Renal pelvis (tissue), 12 donors: ENCODE measurements at places on chromosomes 7 and 10.

GRCh38 chr10:21398563-21399231, 126.8 kb downstream of the SKIDA1 start:
- DNase-seq: no peak

DNA sequence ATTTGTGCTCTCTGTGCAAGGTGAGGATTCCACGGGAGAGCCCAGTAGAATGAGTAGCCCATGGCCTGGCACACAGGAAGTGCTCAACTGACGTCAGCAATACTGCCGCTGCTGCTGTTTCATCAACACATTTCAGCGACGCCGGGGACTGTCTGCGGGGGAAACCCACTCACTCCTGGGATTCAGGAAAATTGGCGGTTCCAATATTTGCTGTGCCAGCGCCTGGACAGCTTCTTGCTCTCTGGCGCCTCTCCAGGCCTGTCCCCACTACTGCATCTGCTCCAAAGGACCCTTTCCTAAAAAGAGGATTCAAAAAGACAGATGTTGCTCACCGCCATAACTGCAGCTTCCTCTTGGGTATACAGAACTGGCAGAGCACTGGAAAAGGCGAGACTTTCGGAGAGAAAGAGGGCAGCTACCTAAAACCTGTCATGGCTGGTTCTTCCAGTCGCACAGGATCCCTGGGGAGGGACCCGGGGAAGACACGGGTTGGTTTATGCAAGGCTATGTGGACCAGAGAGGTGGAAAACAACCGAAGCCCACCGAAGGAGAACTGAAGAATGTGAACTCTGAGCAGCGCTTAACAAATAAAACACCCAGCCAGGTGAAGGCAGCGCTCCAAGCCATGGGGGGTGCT, 39.7 kb upstream of the ENO4 start:
- no peak for DNase-seq

DNA sequence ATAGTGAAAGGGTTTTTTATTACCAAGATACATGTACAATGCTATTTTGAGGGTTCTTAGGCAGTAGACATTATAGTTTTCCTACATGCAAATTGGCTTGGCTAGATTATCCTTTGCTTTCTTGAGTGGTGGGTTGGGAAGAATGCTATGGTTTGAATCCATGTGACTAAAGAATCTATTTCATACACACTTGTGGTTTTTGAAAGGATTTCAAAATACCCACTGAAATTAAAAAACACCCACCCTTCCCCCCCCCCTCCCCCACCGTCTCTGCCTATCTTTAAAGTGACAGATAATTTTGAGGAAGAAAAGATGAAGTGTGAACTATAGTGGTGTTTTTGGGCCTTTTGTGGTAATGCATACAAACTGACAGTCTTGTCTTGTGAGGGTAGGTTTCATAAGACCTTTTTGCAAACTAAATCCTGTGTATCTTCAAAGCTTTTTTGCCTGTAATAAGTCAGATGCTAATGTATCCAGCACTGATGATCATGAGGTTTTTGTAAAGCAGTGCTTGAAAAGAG, 90.9 kb downstream of the TPST1 start:
- DNase-seq: no peak

- no peak for DNase-seq
Measured at GRCh38 chr7:36264123-36264801, 111.2 kb downstream of the EEPD1 start.

- no peak for DNase-seq
Measured at GRCh38 chr10:44394696-44395381, 9.9 kb upstream of the CXCL12 start.

DNA sequence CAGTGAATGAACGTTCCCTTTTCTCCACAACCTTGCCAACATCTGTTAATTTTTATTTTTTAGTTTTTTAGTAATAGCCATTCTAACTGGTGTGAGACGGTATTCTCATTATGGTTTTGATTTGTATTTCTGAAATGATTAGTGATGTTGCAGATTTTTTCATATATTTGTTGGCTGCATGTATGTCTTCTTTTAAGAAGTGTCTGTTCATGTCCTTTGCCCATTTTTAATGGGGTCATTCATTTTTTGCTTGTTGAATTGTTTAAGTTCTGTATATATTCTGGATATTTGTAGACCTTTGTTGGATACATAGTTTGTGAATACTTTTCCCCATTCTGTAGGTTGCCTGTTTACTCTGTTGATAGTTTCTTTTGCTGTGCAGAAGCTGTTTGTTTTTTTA, 73.9 kb upstream of the MSRB2 start:
- DNase-seq: no peak
